NCI-H2227 treated with DMSO at 0.1 percent for 48 hours (cell line): ENCODE measurements at places on chromosomes 2 and 18.

GRCh38 chr2:11250400-11251196, 93.8 kb downstream of the ROCK2 start:
- no peak for DNase-seq

- DNase-seq: no peak
Observed at GRCh38 chr2:198044777-198045176, 240.4 kb downstream of the PLCL1 start.

GRCh38 chr2:88857951-88858411, 166.5 kb downstream of the RPIA start:
- DNase-seq: no peak

DNA sequence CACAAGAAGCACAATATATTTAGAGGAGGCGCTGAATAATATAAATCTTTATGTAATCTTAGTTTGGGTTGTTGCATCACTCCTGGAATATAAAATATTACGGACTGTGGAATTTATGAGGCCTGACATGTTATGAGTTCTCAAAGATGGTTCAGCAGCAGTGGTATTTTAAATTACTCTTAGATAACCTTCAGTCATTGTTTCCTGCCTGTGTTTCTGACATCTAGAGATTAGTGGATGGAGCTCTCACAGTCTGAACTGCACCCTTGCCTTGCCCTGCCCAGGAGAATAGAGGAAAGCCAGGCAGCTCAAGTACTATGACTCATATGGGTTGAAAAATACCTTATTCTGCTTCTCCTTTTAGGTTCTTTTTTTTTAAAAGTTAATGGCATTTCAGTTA, 70.0 kb downstream of the ACSL3 start:
- peak; percentile 30 for DNase-seq
